Cortex of kidney (tissue), 1 donor: ENCODE measurements at places on chromosomes 7 and 10.

DNA sequence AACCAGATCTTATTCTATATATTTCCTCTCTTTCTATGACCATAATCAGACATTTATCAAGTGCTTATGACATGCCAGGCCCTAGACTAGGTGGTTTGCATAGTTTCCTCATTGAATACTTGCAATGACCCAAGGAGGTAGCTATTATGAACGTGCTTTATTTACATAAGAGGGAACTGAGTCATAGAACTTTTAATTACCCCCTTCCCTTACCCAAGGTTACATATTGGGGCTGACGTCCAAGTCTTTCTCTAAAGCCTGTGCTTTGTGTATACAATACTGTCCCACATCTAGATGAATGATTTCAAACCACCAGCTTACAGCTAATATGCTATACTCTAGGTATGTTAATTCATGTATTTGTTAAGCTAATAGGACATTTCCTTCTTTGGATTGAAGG lies 91.9 kb upstream of the NPY start:
- no peak for DNase-seq

DNA sequence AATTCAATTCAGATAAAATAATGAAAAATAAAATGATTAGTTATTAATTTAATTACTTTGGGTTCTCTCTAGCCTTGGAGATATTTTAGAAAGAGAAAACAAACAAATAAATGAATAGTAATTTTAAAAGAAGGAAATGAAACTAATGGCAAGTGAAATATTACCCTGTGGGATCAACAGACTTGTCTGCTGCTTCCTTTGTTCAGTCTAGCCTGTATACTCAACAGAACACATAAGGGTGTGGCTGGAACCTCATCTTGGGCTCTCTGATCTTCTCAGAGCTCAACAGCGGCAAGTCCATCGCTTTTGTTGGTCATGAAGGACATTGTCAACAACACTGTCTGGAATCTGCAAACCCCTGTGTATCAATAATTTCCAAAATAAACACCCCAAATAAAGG lies 904.9 kb downstream of the IPMK start:
- no peak for DNase-seq

DNA sequence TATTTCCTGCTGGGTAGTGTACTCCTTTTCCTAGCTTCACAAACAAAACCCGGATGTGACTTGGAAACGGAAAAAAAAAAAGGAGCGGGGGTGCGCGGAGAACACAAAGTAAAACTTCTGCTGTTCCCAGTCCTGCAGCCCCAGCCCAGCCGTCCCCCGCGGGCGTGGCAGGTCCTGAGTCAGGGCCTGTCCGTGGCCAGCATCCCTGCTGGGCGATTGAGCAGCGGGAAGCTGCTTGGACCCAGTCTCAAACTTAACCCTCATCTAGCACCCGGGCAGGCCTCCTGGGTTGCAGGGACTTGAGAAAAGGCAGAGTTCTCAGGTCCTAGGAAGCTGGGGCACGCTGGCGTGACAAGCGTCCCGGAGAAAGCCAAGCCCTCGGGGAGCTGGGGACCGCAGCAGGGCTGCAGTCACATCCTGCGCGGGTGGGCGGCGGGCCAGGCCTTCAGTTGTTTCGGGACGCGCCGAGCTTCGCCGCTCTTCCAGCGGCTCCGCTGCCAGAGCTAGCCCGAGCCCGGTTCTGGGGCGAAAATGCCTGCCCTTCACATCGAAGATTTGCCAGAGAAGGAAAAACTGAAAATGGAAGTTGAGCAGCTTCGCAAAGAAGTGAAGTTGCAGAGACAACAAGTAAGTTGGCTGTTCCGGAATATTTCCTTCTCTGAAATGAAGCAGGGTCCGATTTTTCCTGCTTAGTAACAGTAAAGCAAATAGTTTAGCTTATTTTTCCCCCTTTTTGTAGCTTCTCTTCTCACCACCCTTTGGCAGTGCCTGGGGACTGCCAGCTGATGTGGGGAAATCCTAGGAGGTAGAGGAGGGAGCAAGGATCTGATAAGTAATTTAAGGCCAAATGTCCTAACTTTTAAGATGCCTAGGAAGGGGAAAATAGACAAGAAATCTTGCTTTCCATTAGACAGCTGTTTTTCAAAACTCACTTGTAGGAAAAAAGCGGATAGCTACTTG lies at the start of gene GNG11:
Gene GNG11 (plus strand): TSS at position 129 of the 960 bp plus-strand sequence. CDS start 403 bp downstream, at position 532.
- DNase-seq, result no peak

GRCh38 chr10:117755659-117756014 lies 213.1 kb downstream of the EMX2 start:
- DNase-seq, result no peak
